ENCODE measurements at places on chromosomes 1 and 21.

- DNase-seq: no peak
Measured at GRCh38 chr1:94755675-94756074, 64.5 kb upstream of the SLC44A3 start.

GRCh38 chr1:44640200-44640853 is 34.0 kb downstream of the TMEM53 start:
- DNase-seq: no peak

GRCh38 chr1:231497629-231498152 is 30.8 kb upstream of the TSNAX start:
- no peak for DNase-seq

DNA sequence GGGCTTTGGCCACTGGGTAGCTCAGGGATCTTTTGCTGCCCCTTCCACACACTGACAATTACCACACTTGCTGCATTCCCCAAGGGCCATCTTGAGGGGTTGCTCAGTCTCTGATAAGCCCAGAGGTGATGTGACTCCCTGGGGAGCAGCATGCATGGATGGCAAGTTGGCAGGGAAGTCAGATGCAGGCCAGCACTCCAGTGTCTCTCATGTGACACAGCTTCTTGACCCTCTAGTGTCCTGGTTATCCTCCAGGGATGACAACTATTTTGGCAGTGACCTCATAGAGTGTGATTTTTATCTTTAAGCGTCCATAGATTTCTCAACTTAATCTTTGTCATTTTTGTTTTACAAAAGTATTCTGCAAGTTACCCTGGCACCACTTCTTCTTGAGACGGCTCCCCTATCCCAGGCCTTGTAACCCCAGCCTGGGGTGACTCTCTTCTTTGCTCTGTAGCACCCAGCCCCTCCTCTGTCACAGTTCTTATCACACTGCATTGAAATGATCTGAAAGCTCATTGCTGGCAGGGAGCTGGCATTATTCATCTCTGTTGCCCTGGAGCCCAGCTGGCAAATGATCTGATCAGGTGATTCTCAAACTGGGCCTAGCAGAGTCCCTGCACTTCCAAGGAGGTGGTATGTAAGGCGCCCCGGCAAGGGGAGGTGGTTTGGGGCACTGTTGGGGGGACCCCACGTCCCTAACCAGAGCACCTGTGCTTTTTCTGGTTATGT is 72.6 kb downstream of the TENT5C start:
- DNase-seq: no peak

DNA sequence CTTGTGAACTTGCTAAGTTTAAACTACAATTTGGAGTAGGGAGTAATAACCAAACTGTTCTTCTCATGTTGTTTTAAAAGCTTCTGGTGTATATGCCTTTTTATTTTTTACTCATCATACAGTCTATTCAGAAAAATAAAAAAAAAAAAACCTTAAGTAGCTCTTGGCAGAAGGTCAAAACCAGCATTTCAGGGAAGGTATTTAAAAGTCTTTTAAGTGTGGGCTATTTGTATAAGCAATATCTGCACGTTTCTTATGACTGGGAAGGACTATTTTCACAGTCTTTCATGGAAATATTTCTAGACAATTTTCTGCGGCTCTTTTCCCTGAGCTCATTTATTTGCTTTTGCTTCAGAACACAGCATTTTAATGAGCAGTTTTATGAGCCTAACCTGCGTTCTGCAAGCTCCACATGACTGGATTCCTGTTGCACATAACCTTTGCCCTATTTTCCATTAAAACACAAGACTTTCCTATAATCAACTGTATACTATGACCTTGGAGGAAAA is 60.9 kb upstream of the C1orf105 start:
- no peak for DNase-seq

DNA sequence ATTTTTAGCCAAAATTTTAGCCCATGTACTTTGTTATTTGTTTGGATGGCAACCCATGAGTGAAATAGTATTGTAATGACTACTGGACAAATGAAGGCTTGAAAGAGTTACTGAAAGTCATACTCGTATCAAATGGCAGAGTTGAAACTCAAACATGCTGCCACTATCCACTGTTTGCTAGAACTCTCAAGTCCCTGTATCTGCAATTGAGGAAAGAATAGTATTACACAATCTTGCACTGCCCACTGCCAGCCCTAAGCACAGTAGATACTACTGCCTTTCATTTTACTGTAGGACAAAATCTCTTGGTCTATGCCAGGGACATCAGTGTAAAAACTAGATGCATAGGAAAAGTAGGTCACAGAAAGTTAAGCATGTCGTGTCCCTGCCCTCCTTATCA is 581.1 kb upstream of the PLXNA2 start:
- DNase-seq: no peak

DNA sequence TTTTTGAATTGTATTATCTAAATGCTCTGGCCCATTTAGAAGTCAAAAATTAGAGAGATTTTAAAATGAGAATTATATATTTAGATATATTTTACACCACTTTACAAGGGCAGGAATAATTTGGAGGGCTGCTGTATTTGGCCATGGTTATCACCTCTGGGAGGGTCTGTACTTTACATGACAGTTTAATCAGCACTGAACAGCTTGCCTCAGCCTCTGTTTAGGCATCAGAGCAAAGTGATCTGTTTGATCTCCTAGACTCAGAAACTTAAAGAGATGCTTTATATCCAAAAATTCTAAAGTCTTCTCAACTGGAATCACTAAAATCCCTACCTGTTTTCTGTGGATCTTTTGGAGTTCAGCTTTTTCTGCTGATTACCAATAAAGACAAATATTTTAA is 5.4 kb upstream of the SPTA1 start:
- DNase-seq: no peak

DNA sequence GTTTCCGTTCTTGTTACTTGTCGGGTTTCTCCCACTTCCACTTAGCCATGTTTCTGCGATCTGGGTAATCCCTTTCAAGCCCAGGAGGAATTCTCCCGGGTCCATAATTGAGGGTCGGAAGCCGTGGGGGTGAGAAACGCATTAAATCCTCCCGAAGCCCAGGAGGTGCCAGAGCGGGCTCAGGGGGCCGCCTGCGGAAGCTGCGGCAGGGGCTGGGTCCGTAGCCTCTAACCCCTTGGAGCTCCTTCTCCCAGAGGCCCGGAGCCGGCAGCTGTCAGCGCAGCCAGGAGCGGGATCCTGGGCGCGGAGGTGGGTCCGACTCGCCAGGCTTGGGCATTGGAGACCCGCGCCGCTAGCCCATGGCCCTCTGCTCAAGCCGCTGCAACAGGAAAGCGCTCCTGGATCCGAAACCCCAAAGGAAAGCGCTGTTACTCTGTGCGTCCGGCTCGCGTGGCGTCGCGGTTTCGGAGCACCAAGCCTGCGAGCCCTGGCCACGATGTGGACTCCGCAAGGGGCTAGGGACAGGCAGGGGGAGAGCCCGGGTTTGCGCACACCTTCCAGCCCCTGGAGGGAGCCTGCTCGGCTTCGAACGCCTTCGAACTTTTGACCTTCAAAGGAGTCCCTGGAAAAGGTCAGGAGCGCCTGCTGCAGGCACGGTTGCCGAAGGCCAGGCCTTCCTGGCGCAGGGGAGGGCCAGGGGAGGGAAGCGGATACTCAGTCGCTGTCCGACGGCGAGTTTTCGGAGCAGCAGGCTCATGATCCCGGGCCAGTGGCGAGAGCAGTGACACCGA is 1.7 kb upstream of the SIM2 start:
- DNase-seq: no peak

GRCh38 chr21:26632691-26633090 is 59.6 kb upstream of the CYYR1 start:
- no peak for DNase-seq

GRCh38 chr1:198498881-198499280 is 41.6 kb downstream of the ATP6V1G3 start:
- DNase-seq: no peak

DNA sequence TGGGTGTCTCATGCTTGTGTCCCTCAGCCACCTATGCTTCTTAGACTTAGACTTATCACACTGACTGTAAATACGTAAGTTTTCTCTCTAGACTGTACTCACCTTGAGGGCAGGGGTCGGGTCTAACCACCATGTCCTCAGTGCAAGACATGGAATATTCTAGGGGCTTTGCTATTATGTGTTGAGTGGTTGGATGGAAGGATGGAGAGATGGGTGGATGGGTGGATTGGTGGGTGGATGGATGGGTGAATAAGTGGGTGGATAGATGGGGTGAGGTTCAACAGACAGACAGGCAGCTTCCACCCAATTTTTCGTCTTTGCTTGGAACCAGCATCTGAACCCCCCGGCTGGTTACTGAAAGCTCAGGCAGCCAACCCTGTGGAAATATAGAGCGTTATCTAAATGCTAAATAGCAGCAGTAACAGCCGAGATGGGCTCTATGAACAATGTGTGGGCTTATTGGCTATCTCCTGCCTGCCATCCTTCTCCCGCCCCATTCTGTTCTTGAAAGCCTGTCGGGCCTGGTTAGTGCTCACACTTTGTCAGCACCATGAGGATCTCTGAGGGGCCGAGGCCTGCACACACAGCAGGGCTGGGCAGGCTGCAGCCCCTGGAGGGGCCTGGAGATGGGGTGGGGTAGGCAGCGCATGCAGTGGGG is 130.7 kb downstream of the ACTL8 start:
- DNase-seq: no peak

- DNase-seq: no peak
Measured at GRCh38 chr1:150322310-150322709, 977 bp downstream of the PRPF3 start.

GRCh38 chr1:194194724-194195123 is 1008.3 kb upstream of the B3GALT2 start:
- DNase-seq: no peak

GRCh38 chr1:150890033-150890416 is 3.1 kb downstream of the CTXND2 start:
- no peak for DNase-seq

GRCh38 chr21:45875416-45875760 is 106.2 kb upstream of the COL6A1 start:
- no peak for DNase-seq

- DNase-seq: no peak
Measured at GRCh38 chr1:84379917-84380180, 18.4 kb upstream of the DNASE2B start.

- no peak for DNase-seq
Measured at GRCh38 chr1:176888471-176889032, 276.0 kb downstream of the ASTN1 start.

DNA sequence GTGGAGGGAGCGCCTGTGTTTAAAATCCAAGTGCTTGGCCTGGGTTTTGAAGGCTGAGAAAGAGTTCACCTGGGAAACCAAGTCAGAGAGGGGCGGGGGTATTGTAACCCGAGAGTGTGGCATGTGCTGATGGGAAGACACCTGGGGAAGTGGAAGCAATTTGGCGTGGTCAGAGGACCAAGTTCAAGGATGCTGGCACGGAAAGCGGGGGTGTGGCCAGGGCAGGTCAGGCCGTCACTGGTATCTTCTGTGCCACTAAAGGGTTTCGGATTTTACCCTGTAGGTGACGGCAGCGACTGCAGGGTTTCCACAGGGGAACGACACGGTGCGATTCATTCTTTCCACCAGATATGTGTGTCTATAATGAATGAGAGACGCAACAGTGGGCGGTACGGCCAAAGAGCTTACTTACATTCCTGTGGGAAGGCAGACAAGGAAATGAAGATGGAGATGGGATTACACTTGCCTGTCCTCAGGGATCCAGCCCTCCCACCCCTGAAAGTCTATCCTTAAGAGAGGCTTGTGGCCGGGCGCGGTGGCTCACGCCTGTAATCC is 31.3 kb downstream of the CA6 start:
- DNase-seq: no peak

DNA sequence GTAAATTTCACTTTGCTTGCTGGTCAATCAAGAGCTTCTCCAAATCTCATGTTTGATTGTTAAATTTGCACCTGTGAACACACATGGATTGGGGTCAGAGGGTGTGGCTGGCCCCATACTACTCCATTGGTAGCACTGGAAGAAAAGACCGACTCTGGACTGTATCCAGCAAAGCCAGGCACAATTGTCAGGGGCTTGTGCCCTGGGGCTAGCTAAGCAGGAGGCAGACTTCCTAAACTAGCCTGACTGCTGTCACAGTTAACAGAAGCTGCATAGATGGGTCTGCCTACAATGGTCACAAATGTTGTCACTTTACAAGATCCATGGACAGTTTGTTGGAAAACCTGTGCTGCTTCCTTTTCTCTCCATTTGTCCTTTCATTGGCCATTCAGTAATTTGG is 421.0 kb downstream of the DSCAM start:
- DNase-seq: no peak

- DNase-seq: no peak
Measured at GRCh38 chr21:33840771-33841170, 74.8 kb downstream of the ATP5PO start.

GRCh38 chr1:228079013-228079412 is 3.5 kb upstream of the ARF1 start:
- DNase-seq: no peak

DNA sequence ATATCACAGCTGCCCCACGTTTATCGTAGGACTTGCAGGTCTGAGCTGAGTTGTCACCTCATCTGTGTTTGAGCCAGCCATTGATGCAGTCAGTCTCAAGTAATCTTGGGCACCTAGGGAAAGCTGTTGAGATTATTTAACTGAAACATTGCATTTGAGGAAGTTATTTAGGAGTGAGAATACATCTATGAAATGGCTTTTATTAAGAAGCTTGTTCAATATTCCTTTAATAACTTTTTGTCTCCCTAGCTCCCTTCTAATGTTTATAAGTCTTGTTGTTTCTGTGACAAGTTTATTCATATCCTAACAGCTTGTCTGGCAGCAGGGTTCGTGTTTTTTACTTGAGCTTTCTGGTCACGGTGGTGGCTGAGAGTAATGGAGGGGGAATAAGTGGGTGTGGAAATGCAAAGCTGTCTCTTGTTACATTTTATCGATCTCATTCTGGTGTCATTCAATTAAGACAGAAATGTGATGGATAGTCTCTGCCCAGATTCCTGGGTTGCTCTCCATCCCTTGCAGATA is 555.9 kb downstream of the USP25 start:
- no peak for DNase-seq

DNA sequence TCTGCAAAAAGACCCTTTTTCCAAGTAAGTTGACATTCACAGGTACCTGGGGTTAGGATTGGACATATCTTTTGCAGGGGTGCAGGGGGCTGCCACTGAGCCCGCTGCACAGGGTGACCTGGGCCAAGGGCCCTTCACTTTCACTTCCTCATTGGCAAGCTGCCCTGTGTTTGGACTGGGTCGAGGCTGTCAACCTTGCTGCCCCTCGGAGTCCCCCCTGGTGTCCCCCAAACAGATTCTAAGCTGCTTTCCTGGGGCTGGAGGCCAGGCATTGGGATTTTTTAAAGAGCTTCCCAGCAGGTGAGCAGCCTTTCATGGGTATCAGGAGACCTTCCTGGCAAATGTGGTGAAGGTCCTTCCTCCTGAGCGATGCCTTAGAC is 7.9 kb upstream of the UMODL1 start:
- no peak for DNase-seq

GRCh38 chr21:15141261-15141970 is 76.6 kb upstream of the NRIP1 start:
- no peak for DNase-seq

DNA sequence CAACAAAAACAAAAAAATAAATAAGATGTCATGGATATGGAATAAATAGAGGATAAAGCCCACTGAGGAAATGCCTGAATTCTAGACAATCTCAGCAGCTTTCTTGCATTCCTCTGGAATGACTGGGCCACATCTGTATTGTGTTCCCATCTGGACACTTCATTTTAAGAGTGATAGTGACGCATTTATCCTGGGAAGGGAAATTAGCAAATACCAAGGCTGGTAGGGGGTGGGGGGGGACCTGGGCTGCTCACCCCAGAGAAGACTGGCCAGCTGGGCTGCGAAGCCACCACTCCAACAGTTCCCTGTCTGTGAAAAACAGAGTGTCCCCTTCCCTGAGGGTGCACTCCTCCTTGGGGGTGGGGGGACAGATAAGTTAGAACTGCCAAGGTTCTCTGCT is 106.3 kb downstream of the HIVEP3 start:
- DNase-seq: no peak

GRCh38 chr1:59230622-59231021 is 66.3 kb upstream of the FGGY start:
- DNase-seq: no peak

- DNase-seq: no peak
Measured at GRCh38 chr1:17671741-17672140, 83.4 kb upstream of the ACTL8 start.

Measured in stimulated activated CD8-positive, alpha-beta memory T cell treated with anti-CD3 and anti-CD28 coated beads, Interleukin-7, amount 100 ng/mL, for 48 hours (primary cell).